Activated gamma-delta T cell treated with Interleukin-2 at 50 U/mL for 16 hours (primary cell): ENCODE measurements at places on chromosomes 7 and 10.
A peak's percentile ranks its signal among the peaks of the same experiment; 100 is the strongest.

- no peak for DNase-seq
These were observed 120.3 kb upstream of the FAM204A start for GRCh38 chr10:118462401-118462800.

- DNase-seq = no peak
These were observed 18.1 kb upstream of the PDIA4 start for GRCh38 chr7:149046416-149046815.

DNA sequence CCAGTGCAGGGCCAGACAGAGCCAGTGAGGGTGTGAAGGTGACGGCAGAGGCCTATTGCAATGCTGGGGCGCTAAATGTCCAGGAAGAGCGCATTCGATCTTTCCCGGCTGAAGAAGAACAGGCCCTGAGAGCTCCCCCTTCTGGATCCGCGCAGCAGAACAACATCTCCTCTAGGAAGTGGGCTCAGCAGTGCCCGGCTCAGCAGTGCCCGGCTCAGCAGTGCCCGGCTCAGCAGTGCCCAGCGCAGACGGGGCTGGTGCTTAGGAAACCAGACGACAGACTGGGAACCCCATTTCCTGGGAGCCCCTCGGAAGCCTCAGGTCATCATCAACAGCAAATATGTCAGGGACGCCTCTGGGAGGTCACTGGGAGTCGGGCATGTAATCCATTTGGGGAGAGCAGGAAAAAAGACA, 4.7 kb upstream of the NOS3 start:
- DNase-seq = peak; percentile 54

DNA sequence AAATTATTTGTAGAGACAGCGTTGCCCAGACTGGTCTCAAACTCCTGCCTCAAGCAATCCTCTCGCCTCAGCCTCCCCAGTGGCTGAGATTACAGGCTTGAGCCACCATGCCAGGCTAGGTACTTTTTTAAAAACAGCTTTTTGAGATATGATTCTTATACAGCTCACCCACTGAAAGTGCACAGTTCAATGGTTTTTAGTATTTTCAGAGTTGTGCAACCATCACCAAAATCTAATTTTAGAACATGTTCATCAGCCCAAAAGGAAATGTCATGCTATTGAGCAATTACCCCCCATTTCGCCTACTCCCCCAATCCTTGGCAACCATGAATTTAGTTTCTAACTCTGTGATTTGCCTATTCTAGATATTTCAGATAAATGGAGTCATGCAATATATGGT, 73.7 kb downstream of the EVX1 start:
- DNase-seq = no peak

- DNase-seq = no peak
These were observed 34.7 kb downstream of the ANXA11 start for GRCh38 chr10:80170641-80171040.

DNA sequence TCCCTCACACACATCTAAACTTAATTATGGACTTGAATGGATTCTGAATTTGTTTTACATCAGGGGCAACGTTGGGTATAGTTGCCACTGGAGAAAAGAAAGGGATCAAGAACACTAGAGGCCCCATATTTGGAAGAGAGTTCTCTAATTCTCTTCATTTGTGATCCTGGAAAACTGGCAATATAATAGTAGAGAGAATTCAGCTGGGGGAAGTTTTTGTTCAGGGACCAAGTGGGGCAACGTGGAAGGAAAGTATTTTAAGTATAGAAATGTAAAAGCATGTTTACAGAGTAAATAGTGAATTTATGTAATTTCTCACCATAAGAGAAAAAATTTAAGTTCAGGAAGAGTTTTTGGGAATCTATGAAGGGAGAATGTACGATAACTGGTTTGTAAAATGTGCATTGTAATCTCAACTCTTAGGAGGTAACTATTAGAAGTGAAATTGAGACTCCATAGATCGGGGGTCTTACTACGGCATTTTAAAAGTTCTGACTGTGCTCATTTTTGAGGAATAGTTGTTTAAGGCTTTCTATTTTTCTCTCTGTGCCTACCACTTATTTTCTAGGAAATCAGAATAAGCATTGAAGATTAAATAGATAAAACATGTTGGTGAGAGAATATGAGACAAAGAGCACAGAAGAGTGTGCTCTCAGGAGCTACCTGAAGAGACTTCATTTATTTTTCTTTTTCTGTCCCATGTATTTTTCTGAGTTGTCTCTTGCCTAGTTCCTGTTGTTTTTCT, 3.4 kb downstream of the SDHAF3 start:
- no peak for DNase-seq

GRCh38 chr7:11328309-11328708, 354.6 kb downstream of the PHF14 start:
- no peak for DNase-seq

DNA sequence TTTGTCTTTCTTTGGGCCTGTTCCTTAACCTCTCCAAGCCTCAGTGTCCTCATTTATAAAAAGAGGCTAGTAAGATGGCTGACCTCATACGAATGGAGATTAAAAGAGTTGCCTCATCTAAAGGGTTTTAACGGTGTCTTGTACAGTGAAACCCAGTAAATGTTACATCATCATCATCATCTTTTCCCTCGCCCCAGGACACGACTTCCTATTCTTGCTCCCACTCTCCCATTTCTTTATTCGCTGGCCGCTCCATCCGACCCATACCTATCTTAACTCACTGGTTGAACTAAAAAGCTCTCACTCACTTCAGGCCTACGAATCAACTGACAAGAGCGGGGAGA, 554 bp downstream of the FRA10AC1 start:
- no peak for DNase-seq

GRCh38 chr7:150405584-150406311, 26.6 kb downstream of the ZNF775 start:
- DNase-seq = peak; percentile 23

- DNase-seq = no peak
These were observed 395.7 kb downstream of the THSD7A start for GRCh38 chr7:11436316-11436715.

DNA sequence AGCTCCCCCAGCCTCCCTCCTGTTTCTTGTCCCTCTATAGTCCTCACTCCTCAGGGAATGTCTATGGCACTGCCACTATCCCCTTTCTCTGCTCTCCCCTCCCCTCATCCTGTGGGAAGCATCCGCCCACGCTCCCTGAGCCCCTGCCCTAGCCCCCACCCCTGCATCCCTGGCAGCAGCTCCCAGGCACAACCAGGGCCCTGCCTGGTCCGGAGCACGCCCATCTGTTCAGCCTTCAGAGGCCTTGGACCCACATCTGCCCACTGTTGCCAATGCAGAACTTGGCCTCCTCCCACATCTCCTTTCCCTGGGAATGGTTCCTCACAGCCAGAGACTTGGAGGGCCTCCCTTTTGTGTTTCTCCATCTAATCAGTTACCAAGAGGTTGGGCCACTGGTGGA, 20.4 kb upstream of the TBRG4 start:
- DNase-seq = no peak

- DNase-seq = no peak
These were observed 91.9 kb downstream of the WNT2 start for GRCh38 chr7:117231047-117231359.

DNA sequence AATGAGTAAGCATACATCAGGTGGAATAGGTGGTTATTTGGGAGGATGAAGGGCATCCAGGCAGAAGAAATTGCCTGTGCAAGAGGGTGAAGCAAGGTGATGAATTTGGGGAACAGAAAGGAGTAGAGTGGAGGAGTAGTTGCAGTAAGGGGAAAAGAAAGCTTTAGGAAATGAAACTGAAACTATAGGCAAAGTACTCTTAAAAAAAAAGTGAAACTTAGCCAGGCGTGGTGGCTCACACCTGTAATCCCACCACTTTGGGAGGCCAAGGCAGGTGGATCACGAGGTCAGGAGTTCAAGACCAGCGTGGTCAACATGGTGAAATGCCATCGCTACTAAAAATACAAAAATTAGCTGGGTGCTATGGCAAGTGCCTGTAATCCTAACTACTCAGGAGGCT, 17.6 kb downstream of the NUP205 start:
- no peak for DNase-seq

GRCh38 chr10:84938117-84938905, 609.9 kb downstream of the CCSER2 start:
- no peak for DNase-seq

GRCh38 chr10:119263951-119264617, 56.7 kb downstream of the GRK5 start:
- DNase-seq = no peak

DNA sequence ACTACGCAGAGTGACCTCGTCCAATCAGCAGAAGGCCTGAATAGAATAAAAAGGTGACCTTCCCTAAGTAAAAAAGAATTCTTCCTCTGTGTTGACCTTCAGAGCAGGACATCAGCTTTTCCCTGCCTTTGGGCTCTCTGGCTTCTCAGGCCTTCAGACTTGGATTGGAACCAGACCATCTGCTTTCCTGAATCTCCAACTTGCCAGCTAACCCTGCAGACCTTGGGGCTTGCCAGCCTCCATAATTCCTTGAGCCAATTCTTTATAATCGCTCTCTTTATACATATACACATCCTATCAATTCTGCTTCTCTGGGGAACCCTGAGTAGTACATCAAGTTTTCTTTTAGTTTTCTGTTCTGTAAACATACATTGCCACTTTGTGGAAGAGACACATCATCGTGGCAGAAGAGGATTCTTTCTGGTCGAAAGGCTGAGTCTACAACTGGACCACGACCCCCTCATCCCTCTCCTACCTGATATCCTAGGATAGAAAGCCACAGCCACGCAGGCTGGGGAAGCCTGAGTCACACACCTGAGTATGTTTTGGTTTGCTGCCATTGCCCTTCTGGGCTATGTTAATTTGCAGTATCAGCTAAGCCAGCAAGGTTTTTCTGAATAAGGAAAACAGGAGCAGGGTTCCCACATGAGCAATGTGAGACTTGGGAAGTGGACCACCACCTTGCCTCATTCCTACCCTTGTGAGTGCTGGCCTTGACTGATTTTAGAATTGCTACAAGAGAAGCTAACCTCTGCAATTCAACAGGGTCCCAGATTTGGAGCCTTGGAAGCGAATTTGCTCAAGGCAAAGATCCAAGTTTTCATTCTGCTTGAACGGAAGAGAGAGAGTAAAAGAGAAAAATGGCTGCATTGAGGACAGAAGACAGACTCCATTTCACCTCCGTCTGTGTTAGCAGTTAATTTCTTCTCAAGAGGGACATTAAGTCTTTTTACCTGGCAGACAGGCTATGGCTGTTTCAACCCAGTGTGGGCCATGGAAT, 445.2 kb upstream of the FZD8 start:
- no peak for DNase-seq

DNA sequence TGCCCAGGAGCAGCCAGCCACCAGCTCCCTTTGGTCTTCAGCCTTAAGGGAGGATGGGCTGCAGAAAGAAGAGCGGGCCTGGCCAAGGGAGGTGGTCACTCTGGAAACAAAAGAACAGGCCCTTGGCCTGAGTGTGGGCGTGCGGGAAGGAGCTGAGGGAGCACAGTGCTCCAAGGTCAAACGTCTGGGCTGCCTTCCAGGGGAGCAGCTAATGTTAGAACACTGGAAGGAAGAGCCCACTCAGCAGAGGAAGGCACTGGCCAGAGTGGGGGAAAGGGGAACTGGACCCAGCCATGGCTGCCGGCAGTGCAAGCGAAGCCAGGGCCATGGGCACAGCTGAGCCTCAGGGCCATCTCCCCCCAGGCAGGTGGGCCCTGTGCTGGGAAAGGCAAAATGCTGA, 42.7 kb downstream of the FAM53B start:
- no peak for DNase-seq

DNA sequence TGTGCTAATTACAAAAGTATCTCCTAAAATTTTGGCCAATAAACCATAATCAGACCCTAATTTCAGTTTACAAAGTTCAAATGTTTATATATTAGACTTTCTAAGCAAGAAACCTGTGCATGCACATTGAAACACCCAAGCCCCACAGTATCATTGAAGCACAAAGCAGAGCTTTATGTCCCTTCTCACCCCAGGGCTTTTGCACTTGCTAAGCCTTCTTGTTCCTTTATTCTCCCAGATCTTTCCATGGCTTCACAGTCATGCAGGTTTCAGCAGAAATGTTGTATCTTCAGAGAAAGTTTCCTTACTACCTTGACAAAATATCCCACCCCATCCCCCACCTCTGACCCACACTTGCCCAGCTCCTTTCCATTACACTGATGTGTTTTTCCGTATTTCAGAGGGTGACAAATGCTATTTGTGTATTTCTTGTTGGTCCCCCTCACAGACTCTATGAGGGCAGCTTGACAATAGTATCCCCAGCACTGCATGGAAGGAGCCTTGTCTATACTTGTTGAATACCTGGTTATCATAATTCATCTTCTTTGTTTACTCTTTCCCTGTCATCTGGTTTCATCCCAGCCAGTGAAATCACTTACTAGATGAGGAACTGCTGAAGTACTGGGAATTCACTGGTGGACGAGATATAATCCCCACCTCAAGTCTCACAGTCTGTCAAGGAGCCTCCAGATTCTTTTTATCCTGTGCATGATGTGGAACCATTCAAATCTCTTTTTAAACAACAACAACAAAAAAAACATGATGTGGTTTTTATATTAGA, 24.0 kb upstream of the PCGF5 start:
- no peak for DNase-seq

DNA sequence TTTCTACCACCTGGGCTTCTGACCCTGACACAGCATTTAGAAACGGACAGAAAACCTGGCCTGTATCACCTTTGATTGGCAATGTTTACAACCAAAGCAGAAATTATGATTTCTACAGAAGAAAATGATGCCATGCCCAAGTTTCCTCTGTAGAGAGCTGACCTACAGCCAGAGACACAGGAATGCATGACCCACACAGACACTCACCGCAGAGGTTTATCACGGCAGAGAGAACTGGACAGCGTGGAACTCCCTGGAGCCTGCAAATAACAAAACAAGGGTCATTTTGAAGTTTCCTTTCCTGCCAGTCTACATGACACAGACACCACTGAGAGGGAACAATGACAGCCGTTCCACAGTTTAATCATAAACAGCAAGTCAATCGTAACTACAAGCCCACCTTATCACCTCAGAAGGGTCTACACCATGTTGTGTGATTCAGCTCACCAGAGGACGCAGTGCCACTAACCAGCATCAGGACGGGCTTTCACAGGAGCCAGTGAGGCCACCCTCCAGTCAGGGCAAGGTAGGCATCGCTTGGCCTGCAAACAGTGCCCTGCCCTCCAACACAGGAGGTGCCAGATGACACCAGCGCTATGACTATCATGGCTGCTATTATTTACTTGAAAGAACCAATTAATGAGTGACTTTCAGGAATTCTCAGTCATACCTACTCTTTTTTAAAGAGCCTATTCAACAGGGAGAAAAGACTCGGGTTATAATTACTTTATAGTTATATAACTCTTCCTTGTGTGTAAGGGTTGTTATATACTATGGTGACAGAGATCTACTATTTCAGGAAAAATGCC, 139.9 kb downstream of the TNS3 start:
- DNase-seq = no peak
